Pancreas (tissue), 10 donors: ENCODE measurements at places on chromosomes 1 and 21.

DNA sequence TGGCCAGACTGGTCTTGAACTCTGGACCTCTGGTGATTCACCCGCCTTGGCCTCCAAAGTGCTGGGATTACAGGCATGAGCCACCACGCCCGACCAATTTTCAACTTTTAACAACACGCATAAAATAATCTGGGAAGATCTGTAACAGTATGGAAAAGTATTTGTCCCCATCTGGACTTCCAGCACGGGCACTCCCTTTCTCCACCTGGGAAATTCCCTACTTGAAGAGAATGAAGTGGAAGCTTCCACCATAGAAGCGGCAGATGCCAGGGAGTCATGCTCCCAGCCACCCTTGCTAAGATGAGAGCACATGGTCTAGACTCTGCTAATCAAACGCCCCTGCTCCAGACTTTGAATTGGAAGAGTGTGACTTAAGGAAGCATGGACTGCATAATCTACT is 9.0 kb upstream of the GPR137B start:
- no peak for DNase-seq

DNA sequence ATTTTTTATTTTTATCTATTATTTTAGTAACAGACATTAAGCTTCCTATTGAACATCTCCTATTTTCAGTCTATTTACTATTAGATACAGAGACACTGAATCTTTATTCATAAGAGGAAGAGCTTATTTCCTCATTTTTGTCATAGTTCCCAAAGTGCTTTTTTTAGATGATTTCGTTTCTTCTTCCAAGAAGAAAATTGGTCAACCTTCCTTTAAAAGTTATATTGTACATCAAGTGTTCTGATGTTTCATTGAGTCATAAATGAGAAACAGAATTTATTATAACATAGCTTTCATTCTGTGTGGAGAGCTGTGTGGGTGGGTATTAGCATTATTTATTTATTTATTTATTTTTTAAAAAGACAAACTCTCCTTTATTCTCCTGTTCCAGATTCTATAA is 50.6 kb upstream of the BACH1 start:
- DNase-seq, result no peak

DNA sequence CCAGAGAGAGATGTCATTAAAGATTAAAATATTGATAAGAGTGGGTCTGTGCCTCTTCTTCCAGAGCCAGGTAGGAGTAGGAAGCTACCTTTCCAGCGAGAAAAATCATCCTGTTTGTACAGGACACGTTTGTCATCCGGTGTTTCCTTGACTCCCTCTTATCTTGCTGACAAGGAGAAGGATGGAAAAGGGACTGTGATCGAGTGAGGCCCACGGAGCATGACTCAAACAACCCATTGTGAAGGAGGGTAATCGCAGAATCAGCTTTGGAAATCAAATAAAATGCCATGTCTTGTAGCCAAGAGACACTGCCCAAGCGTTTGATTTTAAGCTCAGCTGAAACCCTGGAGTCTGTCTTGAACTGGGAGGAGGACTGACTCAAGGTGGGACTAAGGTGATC is 97.7 kb downstream of the IGSF21 start:
- no peak for DNase-seq

- no peak for DNase-seq
These were observed 249.9 kb downstream of the NFIA start for GRCh38 chr1:61332196-61332753.

GRCh38 chr1:183139281-183139942 is 46.7 kb upstream of the LAMC2 start:
- no peak for DNase-seq

DNA sequence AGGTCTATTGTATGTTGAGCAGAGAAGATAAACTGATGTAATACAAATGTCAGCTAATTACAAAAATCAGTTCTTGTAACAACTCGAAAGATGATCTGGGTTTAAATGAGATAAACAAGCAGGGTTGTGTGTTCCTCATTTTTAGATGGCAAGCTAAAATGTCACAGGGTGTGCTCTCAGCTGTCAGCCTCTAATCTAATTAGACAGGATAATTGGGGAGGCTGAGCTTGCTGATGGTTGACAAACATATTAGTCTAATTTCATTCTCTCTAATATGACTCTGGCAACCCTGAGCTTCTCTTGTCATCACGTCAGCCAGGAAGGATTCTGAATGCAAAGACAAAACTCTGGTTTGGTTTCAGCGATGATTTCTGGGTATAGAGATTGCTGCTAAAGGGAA is 335.3 kb upstream of the KAZN start:
- no peak for DNase-seq

DNA sequence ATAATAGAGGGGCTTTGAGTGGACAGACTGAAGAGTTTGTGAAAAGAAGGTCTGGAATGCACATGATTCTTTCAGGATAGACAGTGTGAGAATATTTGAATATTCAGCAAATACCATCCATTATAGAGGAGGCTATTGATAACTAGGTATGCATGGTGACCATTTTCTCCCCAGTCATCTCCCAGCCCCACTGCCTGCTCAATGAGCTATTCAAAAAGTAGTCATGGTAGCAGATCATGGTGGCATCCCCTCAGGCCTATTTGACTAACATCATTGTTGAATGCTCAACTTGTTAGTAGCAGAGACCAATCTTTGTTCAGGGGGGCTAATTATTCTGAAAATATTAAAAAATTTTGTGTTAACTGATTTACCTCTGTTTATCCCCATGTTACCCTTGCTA is 311.6 kb downstream of the S1PR1 start:
- DNase-seq, result no peak
